ENCODE measurements at places on chromosomes 11 and 22.

GRCh38 chr11:22510741-22511140 lies 114.9 kb downstream of the FANCF start:
- no peak for DNase-seq

- no peak for DNase-seq
These were observed 15.5 kb upstream of the OR5M11 start for GRCh38 chr11:56558574-56558973.

GRCh38 chr11:119991022-119991404 lies 146.9 kb downstream of the TRIM29 start:
- no peak for DNase-seq

- DNase-seq: no peak
These were observed 801 bp downstream of the SESN3 start for GRCh38 chr11:95229993-95230809.

- DNase-seq: no peak
These were observed 14.7 kb downstream of the SULT4A1 start for GRCh38 chr22:43847376-43848289.

DNA sequence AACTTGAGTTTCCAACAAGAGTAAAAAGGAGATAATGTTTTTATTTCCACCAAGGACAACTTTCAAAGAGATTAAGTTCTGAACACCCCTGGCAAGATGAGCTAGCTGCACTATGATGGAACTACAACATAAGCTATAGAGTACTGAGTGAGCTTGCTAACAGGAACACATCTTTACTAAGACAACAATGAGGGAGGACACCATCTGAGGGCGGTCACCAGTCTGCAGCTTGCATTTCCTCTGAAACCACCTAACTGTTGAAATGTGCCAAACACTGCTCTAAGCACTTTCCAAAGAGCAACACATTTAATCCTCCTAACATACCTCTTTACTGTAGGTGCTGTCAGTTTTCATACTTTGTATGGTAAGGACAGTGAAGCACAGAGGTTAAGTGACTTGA lies 68.4 kb downstream of the TCF20 start:
- DNase-seq: no peak

DNA sequence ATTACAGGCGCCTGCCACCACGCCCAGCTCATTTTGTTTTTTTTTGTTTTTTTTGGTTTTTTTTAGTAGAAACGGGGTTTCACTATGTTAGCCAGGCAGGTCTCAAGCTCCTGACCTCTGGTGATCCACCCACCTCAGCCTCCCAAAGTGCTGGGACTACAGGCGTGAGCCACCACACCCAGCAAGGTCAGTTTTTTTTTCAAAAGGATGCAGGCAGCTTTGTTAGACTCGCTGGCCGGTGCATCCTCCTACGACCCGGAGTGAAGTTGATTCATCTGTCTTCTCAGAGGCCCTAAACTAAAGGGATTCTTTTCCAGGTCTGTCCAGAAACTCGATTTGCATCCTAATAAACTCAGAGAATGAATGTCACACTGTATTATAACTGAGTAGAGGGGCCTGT lies 182.3 kb downstream of the DBX1 start:
- no peak for DNase-seq

GRCh38 chr11:33248416-33248971 lies 8.7 kb upstream of the HIPK3 start:
- no peak for DNase-seq

- no peak for DNase-seq
These were observed 77.7 kb upstream of the SORL1 start for GRCh38 chr11:121374286-121374985.

DNA sequence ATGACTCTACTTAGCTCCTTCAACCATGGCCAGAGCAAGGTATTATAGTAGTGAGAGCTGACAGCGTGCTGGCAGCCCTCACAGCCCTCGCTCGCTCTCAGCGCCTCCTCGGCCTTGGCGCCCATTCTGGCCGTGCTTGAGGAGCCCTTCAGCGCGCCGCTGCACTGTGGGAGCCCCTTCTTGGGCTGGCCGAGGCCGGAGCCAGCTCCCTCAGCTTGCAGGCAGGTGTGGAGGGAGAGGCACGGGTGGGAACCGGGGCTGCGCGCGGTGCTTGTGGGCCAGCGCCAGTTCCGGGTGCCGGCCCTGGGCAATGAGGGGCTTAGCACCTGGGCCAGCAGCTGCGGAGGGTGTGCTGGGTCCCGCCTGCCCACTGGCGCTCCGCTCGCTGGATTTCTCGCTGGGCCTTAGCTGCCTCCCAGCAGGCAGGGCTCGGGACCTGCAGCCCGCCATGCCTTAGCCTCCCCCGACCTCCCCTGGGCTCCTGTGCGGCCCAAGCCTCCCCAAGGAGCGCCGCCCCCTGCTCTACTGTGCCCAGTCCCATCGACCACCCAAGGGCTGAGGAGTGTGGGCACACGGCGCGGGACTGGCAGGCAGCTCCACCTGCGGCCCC lies 63.1 kb downstream of the SPATA19 start:
- no peak for DNase-seq

DNA sequence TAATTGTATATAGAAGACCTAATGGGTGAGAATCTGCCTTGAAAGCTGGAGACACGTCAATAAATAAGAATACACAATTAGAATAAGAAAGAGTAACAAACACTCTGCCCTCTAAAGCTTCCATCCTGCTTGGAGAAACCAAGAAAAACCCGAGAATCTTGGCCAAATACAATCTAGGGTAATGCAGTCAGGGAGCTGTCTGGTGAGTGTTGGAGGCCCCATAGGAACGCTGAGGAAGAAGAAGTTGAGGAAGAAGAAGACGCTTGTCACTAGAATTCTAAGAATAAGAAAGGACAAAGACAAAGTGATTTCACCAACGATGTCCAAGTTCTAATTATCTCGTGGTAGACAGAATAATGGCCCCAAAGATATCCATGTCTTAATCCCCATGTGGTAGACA lies 4485.9 kb upstream of the OR11H1 start:
- no peak for DNase-seq

- DNase-seq: no peak
These were observed 33.9 kb upstream of the EIF3M start for GRCh38 chr11:32549611-32550187.

- DNase-seq: no peak
These were observed 14.5 kb upstream of the CAVIN3 start for GRCh38 chr11:6334806-6335205.

Measured in stimulated activated CD8-positive, alpha-beta memory T cell treated with anti-CD3 and anti-CD28 coated beads, Interleukin-15, amount 100 ng/mL, for 4 hours (primary cell).